Right cardiac atrium (tissue), 5 donors: ENCODE measurements at places on chromosomes 6 and 20.

DNA sequence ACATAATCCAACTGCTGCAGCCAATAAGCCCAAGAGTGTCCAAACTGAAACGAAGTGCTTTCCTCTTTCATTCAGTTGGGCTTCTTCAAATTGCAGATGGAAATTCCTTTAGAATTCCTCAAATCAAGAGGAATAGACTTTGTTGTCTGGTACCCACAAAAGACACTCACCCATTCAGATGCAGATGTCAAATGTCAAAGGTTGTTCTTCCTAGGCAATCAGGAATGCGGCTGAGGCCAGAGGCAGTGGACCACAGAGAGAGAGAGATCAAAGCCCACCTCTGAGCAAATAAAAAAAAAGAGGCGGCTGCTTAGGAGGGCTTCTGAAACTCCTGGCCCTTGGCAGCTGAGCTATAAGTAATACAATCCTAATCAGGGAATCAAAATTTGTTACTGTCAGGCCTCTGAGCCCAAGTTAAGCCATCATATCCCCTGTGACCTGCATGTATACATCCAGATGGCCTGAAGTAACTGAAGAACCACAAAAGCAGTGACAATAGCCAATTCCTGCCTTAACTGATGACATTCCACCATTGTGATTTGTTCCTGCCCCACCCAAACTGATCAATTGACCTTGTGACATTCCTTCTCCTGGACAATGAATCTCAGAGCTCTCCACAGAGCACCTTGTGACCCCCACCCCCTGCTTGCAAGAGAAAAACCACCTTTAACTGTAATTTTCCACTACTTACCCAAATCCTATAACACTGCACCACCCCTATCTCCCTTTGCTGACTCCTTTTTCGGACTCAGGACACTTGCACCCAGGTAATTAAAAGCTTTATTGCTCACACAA, 303.0 kb upstream of the GJE1 start:
- no peak for DNase-seq

DNA sequence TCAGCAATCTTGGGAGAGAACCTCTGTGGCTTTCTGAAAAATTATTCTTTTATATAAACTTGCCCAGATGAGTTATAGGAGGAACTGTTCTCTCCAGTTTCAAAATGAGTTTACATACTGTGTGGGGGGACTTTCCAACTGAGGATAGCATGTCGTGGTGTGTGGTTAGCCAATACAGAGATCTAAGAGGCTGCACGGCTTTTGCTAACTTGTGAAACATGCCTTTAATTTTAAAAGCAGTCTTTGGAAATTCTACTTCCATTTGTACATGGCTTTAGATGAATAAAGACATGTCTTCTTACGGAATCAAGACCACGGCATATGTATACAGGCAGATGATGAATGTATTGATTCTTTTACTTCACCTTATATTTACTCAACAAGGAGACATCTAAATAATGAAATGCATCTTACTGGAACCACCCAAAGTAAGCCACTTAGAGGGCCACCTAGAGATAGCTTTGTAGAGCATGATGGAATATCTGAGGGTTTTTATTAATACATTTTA, 39.8 kb downstream of the HIVEP1 start:
- no peak for DNase-seq

DNA sequence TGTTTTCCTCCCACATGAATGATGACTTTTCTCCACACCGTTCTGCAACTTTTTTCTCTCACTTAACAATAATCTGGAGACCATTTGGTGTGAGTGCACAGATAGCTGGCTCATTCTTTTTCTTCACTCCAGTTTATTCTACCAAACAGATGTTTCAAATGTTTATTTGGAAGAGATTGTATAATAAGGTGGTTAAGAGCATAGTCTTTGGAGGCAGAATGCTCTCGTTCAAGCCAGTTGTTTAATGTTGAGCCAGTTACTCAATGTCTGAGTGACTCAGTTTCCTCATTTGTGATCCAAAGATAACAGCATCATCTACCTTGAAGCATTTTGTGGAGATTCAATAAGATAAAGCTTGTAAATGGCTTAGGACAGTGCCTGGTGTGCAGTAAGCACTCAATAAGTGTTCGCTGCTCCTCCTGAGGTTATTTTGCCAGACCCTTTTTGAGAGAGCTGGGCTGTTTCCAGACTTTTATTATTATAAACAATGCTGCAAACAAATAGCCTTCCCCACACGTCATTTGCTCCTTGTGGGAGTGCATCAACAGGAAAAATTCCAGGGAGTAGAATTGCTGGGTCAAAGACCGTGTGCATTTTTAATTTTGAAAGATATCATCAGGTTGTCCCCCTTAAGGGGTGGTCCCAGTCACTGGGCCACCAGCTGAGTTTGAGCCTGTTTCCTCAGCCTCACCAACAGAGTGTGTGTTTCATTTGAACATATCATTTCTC, 70.6 kb downstream of the VEGFA start:
- DNase-seq, result no peak

- no peak for DNase-seq
These were observed 23.4 kb upstream of the TRIM27 start for GRCh38 chr6:28947067-28947765.

GRCh38 chr20:8933381-8933807, 135.5 kb upstream of the PLCB4 start:
- no peak for DNase-seq

- no peak for DNase-seq
These were observed 11.6 kb upstream of the NQO2 start for GRCh38 chr6:2988094-2988425.

- no peak for DNase-seq
These were observed 75.6 kb downstream of the INSM1 start for GRCh38 chr20:20443504-20443903.

GRCh38 chr6:85464260-85464644, 14.4 kb downstream of the NT5E start:
- DNase-seq, result no peak

DNA sequence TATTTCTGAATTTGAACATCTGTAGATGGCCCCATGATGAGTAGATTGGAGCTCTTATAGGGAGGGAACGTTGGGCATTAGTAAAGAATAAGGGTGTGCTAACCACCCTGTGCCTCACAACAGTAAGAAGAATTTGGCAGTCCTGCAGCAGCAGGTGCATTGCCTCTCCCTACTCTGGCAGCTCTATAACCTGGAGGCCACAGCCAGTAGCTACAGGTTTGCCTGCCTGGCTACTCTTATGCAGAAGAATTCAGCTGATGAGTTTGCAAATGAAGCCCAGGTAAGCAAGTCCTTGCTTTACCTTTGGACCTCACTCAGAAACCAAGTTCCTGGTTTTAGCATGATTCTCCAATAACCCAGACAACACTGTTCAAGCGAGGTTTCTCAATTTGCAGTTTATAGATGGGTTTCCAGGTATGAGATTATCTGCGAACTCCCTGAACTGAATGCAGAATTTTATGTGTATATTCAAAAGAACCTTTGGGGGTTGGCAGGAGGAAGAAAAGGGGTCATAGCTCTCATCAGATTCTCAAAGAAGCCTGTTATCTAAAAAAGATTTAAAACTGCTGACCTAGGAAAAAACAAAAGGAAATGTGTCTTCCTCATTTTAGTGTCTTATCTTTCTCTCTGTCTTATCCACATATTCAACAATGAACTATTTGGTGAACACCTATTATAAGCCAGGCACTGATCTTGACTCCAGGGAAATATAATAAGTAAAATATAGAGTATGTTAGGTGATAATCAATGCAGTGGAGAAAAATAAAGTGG, 18.9 kb downstream of the TREML1 start:
- no peak for DNase-seq
